ENCODE measurements at places on chromosomes 12 and 14.

GRCh38 chr12:18332173-18332572 is 70.9 kb downstream of the PIK3C2G start:
- no peak for DNase-seq

DNA sequence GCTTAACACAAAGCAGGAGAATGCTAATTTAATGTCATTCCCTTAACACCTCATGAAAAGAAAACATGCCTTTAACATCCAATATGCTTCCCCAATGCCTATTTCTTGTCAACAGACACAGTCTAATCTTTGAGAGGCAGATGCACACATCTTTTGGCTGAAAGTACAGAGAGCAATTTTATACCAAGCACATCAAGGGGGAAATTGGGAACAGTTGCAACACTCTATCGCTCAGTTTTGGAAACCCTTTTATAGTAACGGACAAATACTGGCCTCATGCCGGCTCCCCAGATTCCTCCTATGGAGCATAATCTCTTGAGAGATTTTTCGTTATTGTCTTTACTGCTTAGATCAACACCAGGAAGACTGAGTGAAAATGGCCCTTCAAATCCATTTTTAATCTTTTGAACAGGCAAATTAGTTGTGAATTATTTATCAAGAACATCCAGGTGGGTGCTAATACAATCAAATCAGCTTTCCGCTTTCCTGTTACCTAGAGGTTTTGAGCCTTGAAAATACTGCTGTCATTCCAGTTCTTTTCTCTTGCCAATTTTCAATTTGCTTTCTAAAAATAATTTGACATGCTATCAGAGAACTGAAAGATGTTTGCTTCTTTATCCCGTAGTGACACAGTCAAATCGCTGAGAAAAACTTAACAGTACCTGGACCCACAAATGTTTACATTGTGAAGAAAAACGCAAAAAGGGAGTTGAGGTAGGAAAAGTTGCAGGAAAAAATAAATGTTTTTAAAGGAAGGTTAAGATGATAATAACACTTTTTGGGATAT is 60.7 kb upstream of the CAND1 start:
- no peak for DNase-seq

DNA sequence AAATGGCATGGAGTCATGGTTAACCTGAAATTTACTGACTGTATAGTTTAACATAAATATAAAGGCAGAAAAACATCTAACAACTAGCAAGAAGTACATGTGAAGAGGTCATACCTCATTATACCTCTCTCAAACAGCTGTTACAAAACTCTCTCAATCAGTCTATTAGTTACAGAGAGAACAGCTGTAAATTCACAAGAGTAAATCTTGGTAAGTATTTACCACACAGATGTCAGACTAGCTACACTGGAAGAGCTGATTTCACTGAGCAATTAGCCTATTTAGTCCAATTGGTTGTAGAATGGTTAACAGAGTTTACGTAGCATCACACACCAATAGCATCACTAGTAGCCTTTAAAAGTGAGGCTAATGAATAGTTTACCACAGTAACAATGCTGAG is 463.4 kb upstream of the USP15 start:
- DNase-seq: no peak

DNA sequence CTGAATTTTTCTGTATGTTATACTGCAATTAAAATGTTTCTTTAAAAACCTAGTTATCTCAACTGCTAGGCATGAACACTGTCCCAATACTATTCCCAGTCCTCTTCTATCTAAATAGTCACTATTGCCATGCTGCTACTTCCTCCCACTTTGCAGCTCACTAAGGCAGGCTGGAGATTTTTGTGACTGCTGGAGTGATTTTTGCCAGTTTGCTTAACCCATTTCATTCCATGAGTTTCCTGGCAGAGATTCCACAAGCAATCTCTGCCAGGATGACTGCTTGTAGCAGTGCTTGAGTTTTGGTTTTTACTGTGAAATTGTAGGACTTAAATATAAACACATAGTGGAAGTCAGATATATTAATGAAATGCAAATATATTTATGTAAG is 80.8 kb downstream of the BHLHE41 start:
- no peak for DNase-seq

DNA sequence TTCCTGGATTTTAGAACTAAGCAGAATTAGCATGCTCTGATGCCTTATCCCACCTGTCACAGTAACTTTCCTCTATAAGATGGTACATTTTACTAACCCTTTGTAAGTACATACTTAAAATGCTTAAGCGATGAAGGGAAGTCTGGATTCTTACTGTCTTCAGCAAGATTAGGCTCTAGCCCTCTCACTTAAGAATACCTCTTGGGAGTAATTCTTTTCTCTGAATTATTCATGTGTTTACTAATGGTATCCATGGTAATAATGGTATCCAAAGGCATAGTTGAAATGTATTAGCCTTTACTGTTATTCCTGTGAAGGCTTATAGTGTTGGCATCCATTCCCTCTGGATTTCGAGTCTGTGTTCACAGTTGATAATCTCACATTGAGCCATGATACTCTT is 176.9 kb downstream of the MON2 start:
- no peak for DNase-seq

DNA sequence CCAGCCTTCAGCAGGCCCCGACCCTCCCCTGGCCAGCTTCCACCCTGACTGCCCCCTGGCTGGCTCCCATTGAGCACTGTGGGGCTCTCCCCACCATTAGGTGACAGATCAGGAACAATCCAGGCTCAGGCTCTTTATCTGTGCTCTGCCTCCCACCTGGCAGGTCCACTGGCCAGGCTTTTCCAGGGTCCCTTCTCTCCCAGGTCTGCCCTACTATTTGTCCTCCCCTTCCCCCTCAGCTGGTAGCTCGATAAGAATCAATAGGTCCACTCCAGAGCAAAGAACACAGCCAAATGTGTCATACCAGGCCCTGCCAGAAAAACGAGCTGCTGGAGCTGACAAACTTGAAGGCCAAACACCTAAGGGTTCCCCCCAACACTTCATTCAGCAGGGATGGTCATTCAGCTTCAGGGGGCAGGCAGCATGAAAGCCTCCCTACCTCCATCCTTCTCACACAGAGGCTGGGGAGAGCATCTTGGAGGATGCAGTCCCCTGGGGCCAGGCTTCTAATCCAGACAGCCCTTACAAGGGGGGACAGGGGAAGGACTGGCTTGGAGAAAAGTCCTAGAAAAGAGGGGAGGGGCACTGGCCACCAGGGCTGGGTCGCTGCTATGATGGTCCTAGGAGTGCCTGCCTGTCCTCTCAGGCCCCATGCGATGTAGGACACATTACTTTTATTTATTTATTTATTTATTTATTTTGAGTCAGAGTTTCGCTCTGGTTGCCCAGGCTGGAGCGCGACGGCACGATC is 1.9 kb upstream of the KRT18 start:
- DNase-seq: no peak

GRCh38 chr14:81289516-81289915 is 68.8 kb upstream of the GTF2A1 start:
- no peak for DNase-seq

GRCh38 chr12:66077542-66077941 is 53.0 kb downstream of the LLPH start:
- no peak for DNase-seq

GRCh38 chr14:50666772-50667683 is 1.1 kb downstream of the SAV1 start:
- peak; percentile 81 for DNase-seq

- DNase-seq: no peak
Observed at GRCh38 chr14:67957946-67958345, 138.4 kb downstream of the RAD51B start.

GRCh38 chr12:57551637-57552305 is 1.9 kb downstream of the KIF5A start:
- DNase-seq: no peak

GRCh38 chr14:57864659-57865058 is 1.2 kb downstream of the SLC35F4 start:
- DNase-seq: no peak

DNA sequence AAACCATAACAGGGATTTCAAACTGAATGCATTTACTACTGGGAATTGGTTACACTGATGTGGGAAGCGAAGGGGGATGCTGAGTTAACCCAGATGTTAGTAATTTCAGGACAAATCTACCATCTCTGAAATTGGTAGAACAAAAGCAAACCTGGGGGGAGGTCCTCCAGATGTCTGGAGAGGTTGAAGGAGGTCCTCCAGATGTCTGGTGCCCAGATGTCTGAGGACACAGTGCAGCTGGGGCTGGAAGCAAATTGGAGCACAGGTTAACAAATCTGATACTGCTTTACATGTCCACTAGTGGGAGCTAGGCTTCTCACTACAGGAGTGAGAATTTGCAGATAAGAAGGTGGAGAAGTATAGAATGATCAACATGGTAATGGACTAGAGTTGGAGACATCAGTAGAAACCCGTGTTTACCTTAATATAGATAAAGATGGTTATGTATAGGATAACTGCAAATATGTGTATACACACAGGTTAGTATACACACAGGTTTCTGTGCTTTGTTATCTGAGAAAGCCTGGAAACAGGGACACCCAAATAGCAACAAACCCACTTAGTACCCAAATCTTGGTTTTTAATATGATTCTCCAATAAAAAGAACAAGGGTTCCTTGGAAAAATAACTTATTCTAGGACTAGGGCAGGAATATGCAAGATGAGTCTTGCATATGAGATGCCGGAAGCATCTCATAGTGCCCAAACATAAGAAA is 162.5 kb downstream of the C12orf50 start:
- peak; percentile 34 for DNase-seq

DNA sequence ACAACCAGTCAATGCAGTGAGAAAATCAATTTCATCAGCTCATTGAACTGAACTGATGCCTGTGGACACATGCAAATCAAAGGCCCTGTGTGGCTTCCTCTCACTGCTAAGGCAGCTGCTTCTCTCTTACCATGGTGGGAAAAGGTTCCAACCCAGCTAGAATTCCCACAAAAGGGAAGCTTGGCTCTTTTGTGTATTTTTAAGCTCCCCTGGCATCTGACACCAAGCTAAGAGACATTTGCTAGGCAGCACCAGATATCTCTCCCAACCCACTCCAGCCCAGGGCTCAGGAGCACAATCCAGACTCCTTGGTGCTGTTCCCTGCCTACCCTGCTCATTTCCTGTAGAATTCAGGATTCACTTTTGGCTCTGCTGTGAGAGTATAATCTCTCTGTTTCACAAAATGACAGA is 129.6 kb downstream of the GXYLT1 start:
- DNase-seq: no peak

DNA sequence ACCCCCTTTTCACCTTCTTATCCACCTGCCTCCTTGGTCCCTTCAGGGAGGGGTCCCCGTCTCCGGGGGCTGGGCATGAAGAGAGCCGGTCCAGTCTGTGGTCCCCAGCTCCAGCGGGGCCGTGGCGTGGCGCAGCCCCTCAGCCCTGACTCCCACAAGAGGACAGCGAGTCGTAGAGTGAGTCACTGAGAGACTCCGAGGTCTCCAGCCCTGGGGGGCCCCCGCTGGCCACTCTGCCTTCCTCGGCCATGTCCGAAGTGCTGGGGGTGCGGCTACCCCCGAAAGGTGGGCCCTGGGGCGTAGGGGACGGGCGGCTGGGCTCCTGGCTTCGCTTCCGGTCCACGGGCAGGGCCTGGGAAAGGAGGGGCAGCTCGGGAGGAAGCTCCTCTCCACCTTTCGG is 36.5 kb downstream of the NCKAP5L start:
- no peak for DNase-seq

DNA sequence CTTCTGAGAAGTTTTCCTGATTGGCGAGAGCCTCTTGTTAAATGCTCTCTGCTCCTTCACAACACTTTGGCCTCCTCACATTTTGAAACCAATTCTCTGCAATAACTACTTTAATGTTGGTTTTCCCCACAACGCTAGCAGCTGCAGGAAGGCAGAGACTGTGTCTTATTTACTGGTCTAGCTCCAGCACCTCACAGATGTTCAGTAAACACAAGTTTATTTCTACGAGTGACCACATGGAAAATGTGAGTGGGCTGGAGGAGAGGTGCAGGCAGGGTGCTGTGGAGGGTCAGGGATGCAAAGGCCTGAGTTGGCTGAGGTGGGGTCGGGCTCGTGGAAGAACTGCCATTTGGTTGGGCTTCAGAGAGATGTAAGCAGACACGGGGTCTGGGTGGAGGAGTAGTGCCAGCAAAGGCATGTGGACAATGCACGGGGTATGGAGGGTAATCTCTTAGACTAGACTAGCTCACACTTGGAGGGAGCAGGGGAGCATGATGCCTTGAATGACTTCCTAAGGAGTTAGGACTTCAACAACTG is 117.4 kb upstream of the RTL1 start:
- DNase-seq: no peak

- no peak for DNase-seq
Observed at GRCh38 chr14:83184531-83184930, 1650.9 kb upstream of the SEL1L start.

- DNase-seq: no peak
Observed at GRCh38 chr12:1509413-1510052, 84.8 kb downstream of the FBXL14 start.

DNA sequence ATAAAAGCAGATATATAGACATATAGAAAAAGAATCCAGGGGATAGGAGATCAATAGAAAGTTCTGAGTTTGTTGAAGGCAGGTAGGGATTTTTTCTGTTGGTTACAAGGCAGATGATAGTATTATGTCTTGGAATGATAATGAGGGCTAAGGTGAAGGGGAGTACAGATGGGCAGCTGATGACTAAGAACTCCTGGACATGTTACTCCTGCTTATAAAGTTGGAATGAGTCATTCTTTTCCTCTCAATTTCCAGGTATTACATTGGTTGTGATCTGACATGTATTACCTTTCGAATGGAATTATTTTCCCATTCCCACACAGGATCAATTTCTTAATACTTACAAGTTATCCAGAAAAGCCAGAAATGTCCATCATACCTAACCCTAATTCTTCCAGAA is 545.2 kb upstream of the MGAT4C start:
- no peak for DNase-seq

GRCh38 chr12:55687746-55688145 is 20.0 kb downstream of the ITGA7 start:
- DNase-seq: no peak

GRCh38 chr12:106281804-106282203 is 20.7 kb upstream of the TCP11L2 start:
- DNase-seq: no peak

- no peak for DNase-seq
Observed at GRCh38 chr12:66239295-66239694, 50.3 kb downstream of the IRAK3 start.

DNA sequence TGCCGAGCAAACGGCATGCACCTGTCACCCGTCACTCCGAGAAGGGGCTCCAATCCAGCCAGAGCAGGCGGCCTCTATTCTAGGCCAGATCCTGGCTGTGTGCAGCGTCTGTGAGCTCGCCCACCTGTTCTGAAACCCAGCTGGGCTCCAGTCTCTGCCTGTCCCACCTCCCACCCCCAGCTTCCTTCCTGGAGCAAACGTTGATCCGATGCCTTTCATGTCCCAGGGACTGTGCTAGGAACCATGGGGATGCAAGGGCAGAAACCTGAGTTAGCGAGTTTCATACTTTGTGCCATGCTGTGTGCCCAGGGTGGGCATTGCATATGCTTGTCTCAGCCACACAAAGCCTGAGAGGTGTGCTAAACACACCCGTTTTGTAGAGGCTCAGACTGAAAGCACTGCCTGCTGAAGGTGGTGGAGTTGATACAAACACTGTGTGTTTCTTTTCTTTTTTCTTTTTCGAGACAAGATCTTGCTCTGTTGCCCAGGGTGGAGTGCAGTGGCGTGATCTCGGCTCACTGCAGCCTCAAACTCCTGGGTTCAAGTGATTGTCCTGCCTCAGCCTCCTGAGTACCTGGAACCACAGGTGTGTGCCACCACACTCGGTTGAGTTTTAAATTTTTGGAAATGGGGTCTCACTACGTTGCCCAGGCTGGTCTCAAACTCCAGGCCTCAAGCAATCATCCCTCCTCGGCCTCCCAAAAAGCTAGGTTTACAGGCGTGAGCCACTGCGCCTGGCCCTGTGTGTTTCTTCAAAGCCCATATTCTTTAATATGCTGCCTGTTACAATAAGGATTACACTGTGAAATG is 84.1 kb upstream of the MED13L start:
- DNase-seq: no peak
